ENCODE measurements at places on chromosomes 2 and 18.
A peak's percentile ranks its signal among the peaks of the same experiment; 100 is the strongest.

- DNase-seq, result no peak
These were observed 46.5 kb upstream of the SESTD1 start for GRCh38 chr2:179311101-179311500.

GRCh38 chr18:34357944-34358580, 133.3 kb upstream of the NOL4 start:
- no peak for DNase-seq

DNA sequence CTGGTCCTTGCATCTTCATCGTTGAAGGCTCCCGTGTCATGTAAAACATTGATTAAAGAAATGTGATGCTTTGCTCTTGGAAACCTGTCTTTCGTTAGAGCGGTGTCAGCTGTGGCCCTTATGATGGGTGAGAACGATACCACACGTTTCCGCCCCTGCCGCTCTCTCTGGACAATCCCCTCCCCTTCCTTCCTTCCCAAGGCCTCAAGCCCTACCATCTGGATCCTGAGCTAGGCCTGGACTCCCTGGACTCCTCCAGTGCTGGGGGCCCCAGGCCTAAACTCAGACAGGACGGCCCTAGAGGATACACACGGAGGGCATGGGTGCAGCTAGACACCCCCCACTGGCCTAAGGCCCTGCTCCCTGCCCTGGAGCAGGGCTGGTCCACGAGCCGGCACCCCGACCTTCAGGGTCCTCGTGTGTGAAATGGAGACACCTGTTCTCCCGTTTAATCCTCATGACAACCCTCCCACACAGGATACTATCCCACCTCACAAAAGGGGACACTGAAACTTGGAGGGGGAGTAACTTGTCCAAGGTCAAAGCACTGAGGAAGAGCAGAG, 13.2 kb downstream of the BIN1 start:
- no peak for DNase-seq

GRCh38 chr2:188937228-188938220, 36.6 kb upstream of the COL3A1 start:
- peak; percentile 32 for DNase-seq

- no peak for DNase-seq
These were observed 120.9 kb upstream of the SPATS2L start for GRCh38 chr2:200185628-200186000.

- no peak for DNase-seq
These were observed 1113.6 kb upstream of the PIK3C3 start for GRCh38 chr18:40841467-40841866.
